ENCODE measurements at places on chromosomes 11 and 22.

- no peak for DNase-seq
Observed at GRCh38 chr11:73582653-73583052, 15.3 kb downstream of the FAM168A start.

- no peak for DNase-seq
Observed at GRCh38 chr22:35752006-35752862, 34.6 kb downstream of the APOL5 start.

DNA sequence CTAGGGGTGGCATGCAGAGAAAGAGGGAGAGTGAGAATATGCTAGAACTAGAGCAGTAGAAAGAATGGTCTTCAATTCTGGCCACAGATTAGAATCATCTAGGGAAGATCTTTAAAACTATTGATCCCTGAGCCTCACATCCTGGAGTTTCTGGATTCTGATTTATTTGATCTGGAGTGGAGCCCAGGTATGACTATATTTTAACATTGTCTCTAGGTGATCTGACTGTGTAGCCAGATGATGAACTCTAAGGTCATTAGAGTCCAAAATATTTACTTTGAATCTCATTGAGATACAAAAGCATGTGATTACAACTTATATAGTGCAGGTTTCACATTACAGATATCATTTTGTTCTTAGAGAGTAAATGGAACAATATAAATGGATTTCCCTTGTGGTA, 79.7 kb downstream of the FDX1 start:
- no peak for DNase-seq

GRCh38 chr22:35439365-35439717, 39.4 kb downstream of the MCM5 start:
- no peak for DNase-seq

DNA sequence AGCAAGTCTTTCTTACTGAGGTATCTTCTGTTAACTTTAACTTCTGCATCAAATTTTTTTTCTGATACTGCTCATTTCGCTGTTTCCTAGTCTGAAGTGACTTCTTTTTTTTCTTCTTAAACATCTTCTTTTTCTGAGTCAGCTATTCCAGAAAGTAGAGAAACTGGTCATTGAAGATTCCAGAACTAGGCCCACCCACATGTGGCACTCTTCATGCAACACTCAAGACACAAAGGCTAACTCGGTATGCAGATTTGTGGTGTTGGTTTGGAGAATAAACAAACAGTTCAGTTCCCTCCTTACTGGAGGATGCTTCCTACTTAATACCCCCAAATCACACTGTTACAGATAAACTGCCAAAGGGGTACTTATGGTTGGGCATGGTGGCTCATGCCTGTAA, 25.2 kb upstream of the MTCH2 start:
- no peak for DNase-seq

DNA sequence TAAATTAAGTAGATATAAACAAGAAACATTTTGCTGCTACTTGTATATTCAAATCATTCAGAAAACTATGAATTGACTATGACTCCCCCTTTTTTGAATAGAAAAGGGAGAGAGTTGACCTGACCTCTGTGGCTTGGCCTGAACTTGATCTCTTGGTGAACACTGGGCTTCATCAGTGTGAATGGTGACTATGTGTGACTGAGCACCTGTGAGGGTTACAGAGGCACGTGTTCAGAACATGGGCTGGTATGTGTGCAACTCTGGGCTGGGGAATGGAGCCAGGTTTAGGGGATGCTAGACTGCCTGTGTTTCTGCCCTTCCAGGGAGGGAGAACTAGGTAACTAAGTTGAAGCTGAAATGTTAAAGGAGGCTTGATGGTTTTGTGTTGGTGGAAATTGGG, 29.2 kb downstream of the HSD17B12 start:
- DNase-seq = no peak

GRCh38 chr11:117194267-117194666, 4.9 kb upstream of the TAGLN start:
- no peak for DNase-seq

DNA sequence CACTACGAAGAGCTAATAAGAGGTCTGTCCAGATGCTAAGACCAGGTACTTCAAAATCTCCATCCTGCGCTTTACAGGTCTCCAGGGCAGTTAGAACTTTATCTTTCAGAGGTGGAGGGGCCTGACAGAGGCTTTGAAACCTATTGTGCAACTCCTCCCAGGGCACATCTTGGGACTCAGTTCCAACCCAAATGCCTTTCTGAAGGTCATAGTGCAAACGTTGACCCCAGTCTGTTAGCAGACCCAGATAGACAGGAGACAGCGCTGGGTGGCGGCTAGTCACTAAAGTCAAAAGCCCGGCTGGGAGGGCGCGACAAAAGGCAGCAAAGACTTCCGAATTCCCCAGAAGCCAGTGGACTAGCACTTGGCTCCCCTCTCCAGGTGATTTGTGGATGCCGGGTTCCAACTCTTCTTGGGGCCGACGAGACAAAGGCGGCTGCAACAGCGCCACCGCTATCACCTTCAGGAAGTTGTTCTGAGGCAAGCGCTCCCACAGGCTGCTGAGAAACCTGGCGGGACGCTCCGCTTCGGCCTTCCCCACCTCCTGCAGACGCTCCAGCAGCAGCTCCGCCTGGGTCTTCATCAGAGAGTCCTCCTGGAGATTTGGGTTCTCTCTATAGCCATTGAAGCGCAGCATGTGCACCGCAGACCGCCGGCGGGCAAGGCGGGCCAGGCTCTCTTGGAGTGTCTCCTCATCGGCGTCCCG, 728 bp downstream of the FANCF start:
- DNase-seq = peak; percentile 64

- DNase-seq = no peak
Observed at GRCh38 chr11:95515371-95515770, 274.2 kb downstream of the FAM76B start.

DNA sequence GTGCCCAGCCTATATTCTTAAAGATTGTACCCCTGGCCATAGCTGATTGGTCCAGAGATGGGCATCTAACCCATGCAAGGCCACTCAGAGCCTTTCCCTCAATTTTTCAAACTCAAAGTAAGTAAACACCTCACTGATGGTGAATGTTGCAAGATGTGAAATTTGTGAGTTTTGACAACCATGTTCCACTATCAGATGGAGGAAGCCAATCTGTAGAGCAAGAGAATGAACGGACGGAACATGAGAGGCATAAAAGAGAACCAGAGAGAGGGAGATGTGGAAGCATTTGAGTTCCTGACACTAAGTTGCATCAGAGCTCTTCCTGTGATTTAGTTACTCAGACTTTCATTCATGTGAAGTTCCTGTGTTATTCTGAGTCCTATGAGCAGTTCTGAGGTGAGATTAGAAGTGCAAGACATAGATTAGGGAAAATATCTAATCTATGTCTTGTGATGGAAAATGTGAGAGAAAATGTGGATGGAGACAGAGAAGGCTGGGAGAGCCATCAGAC, 73.3 kb downstream of the PRSS23 start:
- no peak for DNase-seq

DNA sequence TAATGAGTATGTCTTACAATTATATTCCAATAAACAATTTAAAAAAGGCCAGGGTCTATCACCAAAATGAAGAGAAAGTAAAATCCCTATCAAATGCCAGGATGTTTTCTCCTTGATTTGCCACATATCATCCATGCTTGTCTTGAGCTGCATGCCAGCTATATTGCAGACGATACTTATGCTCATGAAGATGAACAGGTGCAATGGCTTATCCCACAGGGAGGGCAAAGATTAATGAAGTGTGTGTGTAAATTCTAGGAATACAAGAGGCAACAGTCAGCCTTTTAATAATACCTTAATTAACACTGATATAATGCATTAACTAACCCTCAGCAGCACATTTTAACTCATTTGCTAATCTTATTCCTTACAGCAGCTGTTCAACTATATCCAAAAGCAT, 850.5 kb downstream of the KCNA4 start:
- no peak for DNase-seq

DNA sequence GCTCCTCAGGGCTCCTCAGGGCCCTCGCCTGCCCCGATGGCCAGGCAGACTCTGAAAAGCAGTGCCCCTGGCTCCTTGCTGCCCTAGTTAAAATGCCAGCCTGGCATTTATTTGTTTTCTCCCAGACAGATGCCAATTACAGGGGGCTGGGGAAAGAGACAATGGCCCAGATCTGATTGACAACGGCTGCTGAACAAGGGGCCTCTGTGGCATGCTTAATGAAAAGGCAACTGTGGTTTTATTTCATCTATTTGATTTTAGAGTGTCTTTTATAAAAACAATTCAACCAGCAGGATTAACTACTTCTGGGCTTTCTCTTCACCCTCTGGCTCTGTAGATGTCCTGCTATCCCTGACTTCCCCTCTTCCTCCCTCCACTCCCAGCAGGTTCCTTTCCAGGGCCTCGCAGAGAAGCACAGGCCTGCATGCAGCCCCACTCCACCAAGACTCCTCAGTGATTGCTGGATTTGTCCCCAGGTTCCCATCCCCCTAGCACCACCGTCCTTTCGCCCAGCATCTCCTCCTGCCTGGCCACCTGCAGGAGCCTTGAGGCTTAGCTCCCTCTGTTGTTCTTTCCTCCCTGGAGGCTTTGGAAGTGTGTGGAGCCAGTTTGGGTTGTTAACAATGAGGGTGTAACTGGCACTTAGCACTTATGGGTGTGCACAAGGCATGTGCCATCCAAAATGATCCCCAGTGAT, 171.1 kb downstream of the TENM4 start:
- no peak for DNase-seq

DNA sequence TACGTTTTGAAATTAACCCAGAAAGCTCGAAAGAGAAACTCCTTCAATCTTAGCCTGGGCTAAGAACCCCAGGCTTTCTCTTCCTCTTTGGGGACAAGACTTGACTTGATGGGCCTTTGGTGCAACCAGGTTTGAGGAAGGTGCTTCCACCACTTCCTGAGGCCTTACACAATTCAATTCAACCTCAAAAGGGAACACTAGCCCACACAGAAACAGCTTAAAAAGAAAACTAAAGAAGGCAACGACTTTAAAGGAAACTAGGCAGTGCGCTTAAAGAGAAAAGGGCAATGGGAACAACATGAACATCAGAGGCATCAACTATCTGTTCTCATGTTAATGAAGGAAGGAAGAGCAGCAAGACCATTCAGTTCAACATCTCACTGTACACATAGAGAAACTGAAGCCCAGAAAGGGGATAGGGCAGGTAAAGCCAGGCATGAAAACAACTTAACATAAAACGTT, 24.8 kb downstream of the PAK1 start:
- DNase-seq = no peak

- no peak for DNase-seq
Observed at GRCh38 chr22:30435674-30436126, 10.1 kb downstream of the MTFP1 start.

- no peak for DNase-seq
Observed at GRCh38 chr11:59154610-59155009, 12.0 kb downstream of the FAM111A start.

DNA sequence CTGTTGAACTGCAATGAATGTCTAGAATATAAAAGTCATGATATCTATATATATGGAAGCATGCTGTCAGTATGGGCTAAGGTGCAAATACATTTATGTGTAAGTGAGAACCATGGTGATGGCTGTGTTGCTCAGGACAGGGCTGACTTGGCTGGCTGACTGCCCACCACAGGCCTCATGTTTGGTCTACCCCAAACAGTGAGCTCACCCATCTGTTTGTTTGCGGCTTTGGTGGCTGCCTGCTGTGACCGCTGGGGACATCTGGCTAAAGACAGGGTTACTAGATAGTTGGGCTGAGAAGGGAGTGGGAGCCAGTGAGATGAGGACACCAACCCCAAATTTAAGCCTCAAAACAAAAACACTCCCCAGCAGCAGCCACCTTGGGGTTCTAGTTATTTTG, 6.3 kb downstream of the CD44 start:
- no peak for DNase-seq

- DNase-seq = no peak
Observed at GRCh38 chr22:20530368-20531153, 23.2 kb downstream of the MED15 start.

DNA sequence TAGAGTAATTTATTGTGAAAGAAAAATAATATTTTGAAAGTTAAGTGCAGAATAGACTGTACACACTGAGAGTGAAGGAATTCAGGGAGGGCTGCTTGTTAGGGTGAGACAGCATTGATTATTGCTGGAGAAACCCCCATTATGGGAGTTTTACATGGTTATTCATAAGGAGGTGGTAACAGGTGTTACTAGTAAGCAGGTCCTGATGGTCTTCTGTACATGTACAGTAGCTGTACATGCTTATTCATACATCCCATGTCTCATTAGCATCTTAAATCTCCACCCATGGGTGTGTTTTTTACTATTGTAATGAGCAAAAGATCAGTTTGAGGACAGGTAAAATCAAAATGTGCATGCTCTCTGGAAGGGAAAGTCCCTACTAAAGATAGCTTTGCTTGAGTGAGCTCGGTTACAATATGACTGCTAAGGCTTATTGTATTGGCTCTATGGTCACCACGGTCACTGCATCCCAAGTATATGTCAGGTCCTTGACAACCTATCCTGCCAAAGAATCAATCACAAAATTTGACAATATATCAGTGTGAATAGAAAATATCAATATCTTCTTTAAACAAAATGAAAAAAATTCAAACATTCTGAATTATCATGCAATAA, 6.2 kb downstream of the KDM4F start:
- no peak for DNase-seq

GRCh38 chr11:101439488-101439887, 144.3 kb downstream of the TRPC6 start:
- no peak for DNase-seq

DNA sequence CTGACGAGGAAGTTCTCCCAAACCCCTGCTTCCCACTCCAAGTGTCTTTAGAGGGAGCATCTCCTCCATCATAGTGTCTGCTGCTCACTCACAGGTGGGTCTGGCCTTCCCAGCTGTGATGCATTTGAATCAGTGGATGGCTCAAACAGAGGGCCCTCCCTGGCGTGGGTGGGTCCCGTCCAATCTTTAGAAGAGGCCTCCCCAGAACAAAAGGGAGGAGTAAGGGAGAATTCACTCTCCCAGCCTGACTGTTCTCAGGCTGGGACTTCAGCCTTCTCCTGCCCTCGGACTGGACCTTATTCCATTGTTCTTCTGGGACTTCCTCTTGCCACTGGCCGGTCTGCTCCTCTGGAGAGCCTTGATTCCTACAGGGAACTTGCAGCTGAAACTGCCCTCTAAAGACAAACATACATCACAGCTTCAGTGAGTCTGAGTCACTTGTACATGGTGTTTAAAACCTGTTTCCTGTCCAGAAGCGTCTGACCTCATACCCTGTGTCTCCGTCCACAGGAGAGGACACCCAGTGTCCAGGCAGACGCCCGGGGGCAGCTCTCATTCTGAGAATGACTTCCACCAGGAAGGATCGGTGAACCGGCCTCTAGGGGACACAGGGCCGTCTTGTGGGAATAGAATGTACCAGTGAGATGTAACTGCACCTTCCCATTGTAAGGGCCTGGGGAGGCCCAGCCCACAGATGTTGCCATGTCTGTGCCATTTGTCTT, 234.7 kb downstream of the BRD1 start:
- no peak for DNase-seq

- DNase-seq = peak; percentile 93
Observed at GRCh38 chr11:63945477-63946163, 6.8 kb downstream of the NAA40 start.

GRCh38 chr11:123211981-123212380, 16.9 kb upstream of the CLMP start:
- no peak for DNase-seq

GRCh38 chr11:100948936-100949335, 180.7 kb downstream of the PGR start:
- no peak for DNase-seq

All from breast epithelium (tissue), 4 donors.